ENCODE measurements at places on chromosomes 11 and 22.
A peak's percentile ranks its signal among the peaks of the same experiment; 100 is the strongest.

DNA sequence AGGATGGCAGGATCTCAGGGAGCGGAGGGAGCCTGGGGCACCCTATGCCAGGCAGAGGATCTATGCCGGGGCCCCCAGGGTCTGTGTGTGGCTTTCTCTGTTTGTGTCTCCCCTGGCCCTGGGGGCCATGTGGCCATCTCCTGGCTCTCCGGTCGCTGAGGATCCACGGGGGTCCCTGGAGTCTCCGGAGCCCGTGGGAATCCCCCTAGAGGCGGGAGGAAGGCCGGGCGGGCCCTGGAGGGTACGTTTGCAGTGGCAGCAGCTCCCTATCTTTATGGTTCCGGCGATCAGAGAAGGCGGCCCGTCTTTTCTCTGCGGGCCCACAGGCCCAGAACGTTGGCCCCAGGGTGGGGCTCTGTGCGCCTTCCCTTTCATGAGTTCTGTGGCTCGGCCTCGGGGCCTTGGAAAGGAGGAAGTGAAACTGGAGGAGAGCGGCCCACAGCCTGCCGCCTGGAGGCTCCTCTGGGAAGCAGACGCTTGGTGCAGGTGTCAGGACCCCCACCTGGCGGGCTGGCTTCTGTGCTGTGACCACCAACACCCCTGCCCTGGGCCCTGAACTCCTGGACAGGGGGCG is 82.1 kb downstream of the KCNQ1 start:
- no peak for DNase-seq

DNA sequence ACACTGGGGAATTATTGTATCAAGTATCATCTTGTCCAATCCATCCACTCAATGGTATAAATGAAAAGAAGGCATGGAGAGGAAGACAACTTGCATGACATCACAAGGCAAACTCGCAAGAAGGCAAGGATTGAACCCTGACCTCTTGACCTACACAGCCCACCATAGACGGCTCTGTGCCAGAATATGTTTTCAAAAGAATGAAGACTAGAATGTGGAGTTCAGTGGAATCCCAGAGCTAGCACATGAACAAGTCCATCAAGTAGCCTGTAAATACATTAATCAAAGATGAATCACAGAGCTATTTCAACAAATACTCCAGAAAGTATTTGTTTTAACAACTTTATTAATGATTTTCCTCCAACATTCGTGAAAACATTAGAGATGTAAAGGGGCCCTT is 189.7 kb downstream of the GUCY1A2 start:
- no peak for DNase-seq

DNA sequence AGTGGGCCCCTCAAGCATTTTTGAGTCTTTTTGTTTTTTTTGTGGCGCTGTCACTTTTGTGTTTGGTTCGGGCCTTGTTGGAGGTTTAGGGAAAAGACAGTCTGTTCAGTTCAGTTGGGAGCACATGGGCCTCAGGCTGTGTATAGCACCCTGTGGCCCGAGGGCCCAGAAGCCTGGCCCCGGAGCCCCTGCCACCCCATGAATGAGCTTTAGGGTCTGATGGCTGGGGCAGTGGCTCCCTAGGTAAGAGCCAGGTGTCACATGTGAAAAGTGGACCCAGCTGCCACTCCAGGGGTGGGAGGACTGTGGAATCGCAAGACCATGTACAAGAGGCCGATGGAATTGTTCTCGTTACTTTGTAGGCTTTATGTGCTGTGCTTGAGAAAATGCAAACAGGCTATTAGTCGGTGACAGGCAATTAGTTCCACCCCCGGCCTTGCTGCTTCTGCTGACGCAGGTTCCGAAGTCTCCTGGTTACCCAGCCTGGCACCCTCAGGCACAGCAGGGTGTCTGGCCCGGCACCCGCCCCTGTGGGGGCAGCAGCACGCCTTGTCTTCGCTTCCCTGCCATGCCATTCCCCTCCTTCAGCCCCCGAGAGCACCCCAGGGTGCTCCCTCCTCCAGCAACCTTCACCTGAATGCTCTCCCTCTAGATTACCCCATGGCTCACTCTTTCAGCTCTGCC is 38.2 kb upstream of the PARVG start:
- no peak for DNase-seq

GRCh38 chr11:64247729-64248531 is 1.2 kb upstream of the PPP1R14B start:
- DNase-seq = no peak

GRCh38 chr11:75603791-75604736 is 42.0 kb downstream of the SERPINH1 start:
- DNase-seq = no peak

GRCh38 chr11:47161890-47162289 is 14.8 kb downstream of the ARFGAP2 start:
- DNase-seq = no peak

DNA sequence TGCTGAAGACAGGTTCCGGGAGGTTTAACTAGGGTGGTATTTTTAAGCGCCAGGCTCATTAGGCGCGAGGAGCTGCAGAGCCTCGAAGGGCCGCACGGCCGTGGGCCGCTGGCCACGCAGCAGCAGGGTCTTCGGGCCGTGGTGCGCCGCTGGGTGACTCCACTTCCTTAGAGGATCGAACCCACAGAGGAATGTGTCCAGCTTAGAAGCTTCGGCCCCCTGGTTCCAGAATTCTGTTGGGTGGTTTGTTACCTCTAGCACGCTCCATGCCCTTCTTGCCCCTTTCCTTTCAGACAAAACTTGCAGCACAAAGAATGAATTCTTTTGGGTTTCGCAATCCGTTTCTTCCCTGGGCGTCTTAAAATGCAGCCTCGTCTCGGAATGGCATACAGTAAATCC is 773 bp upstream of the PATL1 start:
- DNase-seq = no peak

GRCh38 chr11:69105461-69106030 is 50.2 kb upstream of the SMIM38 start:
- no peak for DNase-seq

DNA sequence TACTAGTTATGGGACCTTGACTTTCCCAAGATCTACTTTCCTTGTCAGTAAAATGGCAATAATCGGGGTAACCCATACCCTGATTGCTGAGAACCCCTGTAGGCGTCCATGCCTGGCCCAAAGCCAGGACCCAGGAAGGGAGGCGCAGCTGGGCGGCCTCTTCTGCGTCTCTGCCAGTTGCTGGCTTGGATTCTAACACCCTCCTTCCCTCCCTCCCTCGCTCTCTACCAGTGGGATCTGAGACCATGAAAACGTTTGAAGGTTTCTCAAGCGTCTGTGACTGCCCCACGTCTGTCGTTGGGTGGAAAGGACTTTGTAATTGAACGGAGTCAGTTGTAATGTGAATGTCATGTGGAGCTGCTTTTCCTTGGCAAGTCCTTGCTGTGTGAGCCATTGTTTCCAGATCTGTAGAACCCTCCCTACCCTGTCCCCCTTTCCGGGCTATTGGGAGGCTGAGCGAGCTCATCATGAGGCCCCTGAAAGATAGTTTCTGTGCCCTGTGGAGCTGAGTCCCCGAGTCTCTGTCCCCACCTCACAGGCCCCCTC is 47.8 kb downstream of the PARVB start:
- DNase-seq = no peak

DNA sequence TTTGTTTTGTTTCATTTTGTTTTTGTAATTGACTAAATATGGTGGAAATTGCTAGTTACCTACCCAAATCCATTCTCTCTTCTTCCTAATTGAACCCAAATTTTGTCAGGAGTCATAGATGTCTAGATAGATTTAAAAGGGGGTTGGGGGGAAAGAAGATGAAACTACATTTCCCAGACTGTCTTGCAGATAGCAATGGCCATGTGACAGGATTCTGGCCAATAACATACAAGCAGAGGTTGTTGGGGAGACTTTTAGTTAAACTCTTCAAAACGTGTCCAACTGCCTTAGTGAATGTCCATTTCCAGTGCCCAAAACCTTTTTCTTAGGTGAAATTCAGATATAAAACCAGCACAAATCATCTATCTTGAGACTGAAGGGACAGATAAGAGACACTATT is 583.9 kb upstream of the API5 start:
- no peak for DNase-seq

GRCh38 chr11:126868741-126869140 is 131.8 kb downstream of the KIRREL3 start:
- no peak for DNase-seq

- peak; percentile 48 for DNase-seq
Measured at GRCh38 chr11:88337987-88338668, 592 bp upstream of the CTSC start.

DNA sequence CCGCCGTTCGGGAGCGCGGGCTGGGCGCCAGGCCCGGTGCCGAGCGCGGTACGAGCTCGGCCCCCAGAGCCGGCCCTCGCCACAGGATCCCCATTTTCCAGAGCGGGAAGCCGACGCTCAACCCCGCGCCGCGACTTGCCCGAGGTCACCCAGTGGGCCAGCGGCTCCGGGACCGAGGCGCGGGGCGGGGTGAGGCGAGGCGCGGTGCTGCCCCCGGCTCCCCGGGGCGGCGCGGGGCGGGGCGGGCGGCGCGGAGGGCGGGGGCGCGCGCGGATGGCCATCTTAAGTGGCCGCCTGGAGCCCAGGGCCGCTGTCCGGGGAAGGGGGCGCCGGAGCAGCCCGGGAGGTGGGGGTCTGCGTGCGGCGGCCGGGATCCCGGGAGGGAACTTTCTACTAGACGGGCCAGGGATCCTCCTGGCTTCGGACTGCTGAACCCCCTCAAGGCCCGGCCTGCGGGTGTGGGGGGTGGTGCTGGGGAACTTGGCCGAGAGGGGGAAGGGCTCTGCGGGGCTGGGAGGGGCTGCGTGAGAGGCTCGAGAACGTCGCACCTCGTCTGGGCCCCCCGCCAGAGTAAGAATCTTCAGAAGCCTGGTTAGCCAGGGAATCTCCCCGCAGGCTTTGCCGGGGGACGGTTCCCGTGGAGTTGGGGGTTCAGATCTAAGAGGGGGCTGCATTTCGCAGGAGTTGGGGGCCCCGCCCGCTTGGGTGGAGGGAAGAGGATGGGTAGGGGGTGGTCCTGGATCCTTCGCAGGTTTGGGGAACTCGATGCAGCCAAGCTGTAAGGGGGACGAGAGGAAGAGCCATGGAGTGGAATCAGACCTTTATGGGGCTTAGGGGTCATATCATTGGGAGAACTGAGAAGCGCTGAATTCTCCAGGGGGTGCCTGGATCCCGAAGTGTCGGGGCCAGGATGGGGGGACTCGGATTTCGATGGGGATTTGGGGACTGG is 678 bp upstream of the INPPL1 start:
- no peak for DNase-seq

- no peak for DNase-seq
Measured at GRCh38 chr11:110467556-110467955, 37.8 kb downstream of the FDX1 start.

GRCh38 chr11:8059571-8060011 is 21.4 kb upstream of the TUB start:
- DNase-seq = no peak

DNA sequence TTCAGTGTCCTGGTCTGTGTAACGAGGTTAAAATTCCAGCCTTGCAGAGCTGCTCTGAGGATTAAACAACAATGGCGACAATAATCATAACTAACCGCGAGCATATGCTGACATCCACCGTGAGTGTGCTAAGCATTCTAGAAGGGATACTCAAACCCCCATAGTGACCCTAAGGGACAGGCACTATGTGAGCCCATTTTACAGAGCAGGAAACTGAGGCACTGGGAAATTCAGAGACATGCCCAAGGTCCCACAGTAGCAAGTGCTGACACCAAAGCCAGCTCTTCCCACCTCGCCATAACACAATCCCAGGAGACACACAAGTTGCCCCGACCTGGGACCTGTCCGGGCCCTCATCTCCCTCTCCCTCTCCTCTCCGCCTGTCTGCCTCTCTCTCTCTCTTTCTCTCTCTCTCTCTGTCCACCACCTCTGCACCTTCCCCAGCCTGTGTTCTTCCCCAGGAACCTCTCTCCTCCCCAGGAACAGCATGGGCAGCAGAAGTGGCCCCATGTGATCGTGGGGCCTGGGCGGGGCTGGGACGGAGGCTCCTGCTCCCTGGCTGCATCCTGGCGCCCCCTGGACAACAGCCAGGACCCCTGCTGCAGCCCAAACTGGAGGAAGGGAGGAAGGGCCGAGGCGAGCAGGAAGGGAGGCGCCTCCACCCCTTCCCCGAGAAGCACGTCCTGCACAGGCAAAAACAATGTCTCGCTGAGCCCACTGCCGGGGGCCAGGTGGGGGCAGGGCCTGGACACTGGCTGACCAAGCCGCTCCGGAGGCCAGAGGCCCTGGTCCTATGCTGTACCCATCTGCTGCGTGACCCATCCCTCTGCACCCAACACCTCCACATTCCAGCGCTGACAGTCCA is 14.8 kb upstream of the MFNG start:
- DNase-seq = peak; percentile 55

- no peak for DNase-seq
Measured at GRCh38 chr22:41394012-41394356, 12.2 kb downstream of the TEF start.

GRCh38 chr11:117226388-117227385 is 5.2 kb downstream of the PCSK7 start:
- DNase-seq = peak; percentile 85

DNA sequence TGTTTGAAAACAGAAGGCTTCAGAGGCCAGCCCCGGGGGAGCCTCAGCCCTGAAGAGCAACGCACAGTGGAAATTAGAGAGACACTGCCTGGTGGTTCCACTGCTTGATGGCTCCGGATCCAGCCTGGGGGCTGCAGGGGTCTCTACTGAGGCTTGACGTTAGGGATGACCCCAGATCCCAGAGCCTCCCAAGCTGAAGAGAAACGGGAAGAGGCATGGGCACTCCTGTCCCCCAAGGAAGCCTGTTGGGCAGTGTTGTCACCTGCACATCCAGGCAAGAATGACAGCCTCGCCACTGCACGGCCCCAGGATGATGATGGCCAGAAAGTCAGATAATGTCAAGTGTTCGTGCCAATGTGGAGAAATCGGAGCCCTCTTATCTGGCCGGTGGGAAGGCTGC is 56.8 kb upstream of the FGF3 start:
- DNase-seq = no peak

DNA sequence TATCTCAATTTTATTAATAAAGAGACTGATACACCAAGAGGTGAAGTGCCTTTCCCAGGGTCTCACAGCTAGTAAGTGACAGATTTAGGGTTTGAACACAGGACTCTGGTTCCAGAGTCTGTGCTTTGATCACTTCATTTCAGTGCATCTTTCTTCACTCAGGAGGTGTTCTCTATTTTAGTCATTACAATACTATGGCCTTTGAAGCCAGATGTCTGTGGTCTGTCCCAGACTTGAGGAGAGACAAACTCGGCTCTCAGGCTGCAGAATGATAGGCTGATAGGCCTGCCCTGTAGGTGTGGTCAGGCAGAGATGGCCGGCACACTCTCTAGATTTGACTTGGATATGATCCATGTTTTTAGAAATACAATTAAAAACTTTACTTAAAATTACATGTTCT is 478.5 kb upstream of the CCDC90B start:
- no peak for DNase-seq

GRCh38 chr11:119121008-119121810 is at the start of gene HINFP:
TSS of gene HINFP (plus strand) at chr11:119121580. CDS start at chr11:119126945, 5,365 bp downstream.
- DNase-seq = peak; percentile 97

DNA sequence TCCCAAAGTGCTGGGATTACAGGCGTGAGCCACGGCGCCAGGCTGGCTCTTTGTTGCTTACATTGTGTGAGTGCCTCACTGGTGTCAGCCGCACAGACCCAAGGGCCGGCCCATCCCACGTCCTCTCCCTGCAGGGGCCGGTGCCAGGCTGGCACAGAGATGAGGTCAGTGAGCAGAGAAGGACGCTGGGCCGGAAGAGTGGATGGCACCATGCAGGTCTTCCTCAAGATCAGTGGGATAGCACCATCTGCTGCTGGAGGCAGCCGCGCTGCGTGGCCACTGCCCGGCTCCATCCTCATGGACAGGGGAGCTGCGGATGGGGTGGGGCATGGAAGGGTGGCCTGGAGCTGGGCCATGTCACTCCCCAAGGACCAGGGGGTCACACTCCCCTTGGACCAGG is 22.0 kb upstream of the FGF4 start:
- DNase-seq = no peak

All from HuH-7 (cell line).